Activated T-helper 1 cell treated with anti-CD3 and anti-CD28 coated beads, Interleukin-2, amount 50 U/mL, for 16 hours (primary cell): ENCODE measurements at places on chromosomes 12 and 14.

GRCh38 chr12:24200010-24200409, 250.5 kb upstream of the SOX5 start:
- no peak for DNase-seq

DNA sequence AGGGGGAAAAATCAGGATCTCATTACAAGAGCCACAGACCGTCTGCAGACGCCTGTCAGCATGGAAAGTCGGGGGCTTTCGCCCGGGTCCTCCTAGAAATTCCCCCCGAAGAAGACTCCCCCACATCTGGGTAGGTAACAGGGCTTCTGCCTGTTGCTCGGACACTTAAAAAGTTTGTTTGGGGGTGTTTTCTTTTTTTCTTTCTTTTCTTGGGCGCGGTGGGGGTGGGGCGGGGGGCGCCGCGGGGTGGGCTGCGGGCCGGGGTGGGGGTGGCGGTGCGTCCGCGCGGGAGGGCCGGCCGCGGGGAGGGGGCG, 358 bp downstream of the ELK3 start:
- DNase-seq = no peak

DNA sequence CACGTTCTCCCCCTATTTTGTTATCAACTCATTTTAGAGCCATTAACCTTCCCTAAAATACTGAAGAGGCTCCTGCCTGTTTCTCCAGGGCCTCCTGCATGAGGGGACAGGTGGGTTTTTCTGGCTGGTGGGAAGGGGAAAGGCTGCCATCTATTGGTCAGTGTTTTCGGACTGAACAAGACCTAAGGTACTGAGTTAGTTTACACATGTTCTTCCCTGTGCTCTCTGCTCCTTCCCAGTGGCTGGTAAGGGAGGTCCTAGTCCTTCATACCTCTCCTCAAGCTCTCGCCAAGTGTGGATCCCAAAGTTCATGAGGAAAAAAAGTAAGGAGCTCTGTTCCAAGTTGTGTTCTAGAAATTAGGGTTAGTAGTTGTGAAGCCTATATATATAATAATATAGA, 357.5 kb downstream of the FSCB start:
- no peak for DNase-seq

GRCh38 chr14:70881549-70882177, 25.6 kb upstream of the PCNX1 start:
- no peak for DNase-seq

DNA sequence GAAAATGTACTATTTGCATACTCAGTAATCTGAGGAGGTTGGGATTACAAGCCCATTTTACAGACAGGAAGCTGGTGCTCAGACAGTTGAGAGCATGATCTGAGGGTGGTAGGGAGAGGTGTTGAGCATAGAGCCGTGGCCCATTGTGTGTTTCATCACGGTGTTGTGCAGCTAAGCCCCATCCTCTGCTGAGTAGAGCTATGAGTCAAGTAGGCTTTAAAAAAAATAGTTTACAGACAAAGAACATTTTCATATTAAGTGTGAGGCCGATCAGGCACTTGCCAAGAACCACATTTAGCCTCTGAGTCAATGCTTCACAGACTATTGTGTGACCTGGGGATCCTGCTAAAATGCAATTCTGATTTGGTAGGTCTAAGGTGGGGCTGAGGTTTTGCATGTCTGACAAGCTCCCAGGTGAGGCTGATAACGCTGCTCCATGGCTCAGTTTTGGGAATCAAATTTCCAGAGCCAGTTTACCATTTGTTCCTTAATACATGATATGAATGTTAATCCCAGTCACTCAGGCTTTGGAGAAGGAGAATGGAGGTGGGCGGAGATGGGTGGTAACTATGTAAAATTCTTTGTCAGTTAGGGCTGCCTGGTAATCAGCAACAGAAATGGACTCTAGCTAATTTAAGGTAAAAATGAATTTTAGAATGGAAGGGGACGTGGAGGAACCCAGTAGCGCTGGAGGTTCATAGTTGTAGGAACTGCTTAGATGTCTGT, 22.2 kb downstream of the ZNF664 start:
- DNase-seq = no peak

- no peak for DNase-seq
Measured at GRCh38 chr14:59306775-59307174, 118.3 kb downstream of the DAAM1 start.

DNA sequence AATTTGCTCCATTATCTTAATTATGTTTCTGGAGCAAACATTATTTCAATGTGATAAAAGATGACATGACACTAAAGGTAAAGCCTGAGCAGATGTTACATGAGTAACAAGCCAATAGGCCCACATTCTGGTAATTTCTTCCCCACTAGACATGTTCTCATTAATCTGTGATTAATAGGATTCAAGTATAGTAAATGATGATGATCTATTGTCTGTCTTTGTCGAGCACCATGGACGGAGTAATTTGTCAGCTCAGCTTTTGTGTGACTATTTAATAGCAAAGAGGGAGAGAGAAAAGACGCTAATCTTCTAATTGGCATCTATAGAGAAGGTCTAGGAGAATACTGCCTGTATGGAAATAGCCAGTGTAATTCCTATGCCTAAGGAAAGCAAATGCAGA, 62.2 kb upstream of the INSM2 start:
- no peak for DNase-seq

DNA sequence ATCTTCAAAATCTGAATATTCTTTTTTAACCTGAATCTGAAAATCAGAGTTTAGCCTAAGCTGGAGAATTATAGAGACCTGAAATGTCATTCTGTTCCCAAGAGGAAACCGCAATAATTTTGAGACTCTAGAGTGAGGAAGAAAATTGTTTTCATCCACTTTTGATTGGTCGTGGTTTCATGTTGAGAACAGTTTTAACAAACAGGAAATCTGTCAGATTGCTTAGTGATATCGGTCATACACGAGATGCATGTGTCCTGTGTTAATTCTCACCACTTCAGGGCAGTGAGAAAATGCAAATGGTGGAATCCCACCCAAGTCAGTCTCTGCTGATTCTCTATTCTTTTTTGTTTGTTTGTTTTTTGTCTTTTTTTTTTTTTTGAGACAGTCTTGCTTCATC, 1498.5 kb upstream of the TMEM132C start:
- no peak for DNase-seq

DNA sequence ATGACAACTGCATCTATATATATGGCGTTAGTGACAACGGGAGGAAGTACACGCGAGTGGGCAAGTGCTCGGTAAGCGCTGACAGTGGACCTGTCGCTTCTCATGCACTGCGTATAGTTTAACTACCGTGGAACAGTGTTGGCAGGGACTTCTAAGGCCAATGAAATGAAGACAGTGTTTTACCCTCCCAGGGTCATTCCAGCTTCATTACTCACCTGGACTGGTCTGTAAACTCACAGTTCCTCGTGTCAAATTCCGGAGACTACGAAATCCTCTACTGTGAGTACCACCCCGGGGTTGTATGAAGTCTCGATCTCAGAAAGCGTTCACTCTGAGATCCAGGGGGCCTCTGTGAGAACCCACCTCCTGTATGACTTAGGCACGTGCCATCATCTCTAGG, 129.2 kb upstream of the EVL start:
- DNase-seq = no peak

DNA sequence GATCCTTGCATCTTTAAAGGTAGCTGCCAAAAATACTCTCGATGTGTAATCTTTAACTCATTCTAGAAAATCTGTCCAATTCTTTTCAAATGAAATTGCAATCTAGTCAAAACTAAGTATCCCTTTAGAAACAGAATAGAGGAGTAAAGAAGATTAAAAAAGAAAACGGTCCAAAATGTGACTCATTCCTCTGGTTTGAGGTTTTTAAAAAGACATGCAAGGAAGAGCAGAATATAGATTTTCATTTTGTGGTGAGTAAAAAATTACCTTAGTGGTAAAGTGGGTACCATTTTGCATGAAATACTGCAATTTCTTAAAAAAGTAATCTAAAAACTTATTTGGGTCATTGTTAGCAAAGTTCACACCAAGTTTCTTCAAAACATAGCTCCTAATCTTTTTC, 108.4 kb downstream of the BRMS1L start:
- no peak for DNase-seq

DNA sequence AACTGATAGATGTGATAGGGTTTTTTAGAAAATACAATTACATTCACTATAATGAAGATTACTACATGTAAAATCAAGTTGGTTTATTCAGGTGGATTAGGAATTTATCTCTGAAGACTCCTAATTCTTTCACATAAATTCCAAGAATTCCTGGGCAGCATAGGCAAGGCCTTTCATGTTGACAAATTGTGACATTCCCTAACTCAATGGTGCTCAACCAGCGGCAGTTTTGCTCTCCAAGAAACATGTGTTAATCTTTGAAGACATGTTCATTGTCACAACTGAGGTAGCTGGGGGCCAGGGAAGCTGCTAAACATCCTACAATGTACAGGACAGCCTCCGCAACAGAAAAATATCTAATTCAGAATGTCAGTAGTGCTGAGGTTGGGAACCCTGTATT, 46.3 kb downstream of the PTPRQ start:
- no peak for DNase-seq

DNA sequence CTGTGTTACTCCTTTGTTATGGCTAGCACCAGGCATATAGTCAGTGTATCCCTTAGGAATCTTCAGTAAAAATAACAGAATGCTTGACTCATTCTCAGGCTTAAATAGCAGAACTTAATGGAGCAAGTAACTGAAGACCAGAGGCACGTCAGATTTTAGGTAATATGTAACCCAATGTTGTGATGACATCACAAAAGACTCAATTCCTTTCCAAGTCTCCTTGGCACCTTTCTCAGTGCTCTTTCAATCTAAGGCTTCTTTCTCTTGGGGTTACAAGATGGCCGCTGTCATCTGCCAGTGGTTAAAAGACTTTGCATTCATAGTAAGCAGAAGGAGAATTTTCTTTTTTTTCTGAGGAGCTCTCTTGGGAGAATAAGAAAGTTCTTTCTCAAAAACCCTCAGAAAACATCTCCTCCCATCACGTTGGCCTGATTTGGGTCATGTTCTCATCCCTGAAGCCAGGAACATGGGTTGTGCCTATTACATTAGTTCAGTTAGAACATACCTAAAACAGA, 33.4 kb upstream of the DCN start:
- no peak for DNase-seq
